ENCODE measurements at places on chromosomes 1 and 21.

DNA sequence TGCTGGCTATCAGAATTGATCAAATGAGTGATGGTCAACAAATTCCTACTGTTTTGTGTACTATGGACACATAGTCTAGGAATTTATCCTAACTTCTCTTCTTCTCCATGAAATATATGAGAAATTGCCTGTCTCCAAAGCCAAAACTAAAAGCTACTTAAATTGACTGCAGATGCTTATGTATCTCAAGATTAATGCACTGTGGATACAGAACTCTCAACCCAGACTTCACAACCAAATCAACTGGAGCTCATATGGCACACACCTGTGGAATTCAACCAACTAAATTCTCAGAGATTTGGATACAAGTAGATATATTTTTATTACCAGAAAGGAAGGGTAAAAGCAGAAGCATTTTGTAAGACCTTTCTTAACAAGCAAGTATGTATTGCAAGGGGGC lies 566.1 kb downstream of the LTN1 start:
- DNase-seq = no peak

GRCh38 chr1:97942161-97943123 lies 21.6 kb upstream of the DPYD start:
- no peak for DNase-seq

DNA sequence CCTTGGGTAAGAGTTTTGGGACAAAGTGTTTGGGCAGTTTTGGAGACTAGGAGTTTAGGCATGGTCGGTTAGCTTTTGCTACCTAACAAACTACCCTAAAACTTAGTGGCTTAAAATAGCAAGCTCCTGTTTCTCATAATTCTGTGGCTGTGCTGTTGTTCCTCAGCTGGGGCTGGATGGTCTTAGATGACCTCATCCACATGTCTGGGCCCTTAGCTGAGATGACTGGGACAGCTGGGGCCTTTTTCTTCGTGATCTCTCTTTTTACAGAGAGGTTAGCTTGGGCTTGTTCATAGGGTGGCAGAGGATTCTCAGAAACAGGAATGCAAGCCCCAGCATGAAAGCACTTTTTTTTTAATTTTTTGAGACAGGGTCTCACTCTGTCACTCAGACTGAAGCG lies 6.6 kb downstream of the ATP1A4 start:
- no peak for DNase-seq

GRCh38 chr21:45826676-45827301 lies 154.8 kb upstream of the COL6A1 start:
- DNase-seq = no peak
